ENCODE measurements at places on chromosomes 3 and 15.

DNA sequence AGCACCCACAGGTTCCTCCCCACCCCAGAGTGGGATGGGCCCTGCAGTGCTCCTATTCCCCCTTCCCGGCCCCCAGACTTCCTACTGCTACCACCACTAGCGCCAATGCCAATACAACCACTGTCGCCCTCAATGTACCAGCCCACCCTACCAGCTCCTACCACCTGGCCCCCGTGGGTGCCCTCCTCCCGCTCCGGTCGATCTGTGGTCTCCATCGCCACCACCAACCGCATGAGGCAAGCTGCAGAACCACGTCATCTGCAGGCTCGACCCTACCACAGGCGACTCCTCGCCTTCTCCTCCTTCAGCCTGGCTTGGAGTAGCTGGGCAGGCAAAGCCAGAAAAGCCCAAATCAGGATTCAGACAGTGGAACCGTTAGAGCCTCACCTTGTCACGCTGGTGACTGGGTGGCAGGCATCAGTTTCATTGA, 179.3 kb downstream of the POTEB3 start:
- no peak for DNase-seq

DNA sequence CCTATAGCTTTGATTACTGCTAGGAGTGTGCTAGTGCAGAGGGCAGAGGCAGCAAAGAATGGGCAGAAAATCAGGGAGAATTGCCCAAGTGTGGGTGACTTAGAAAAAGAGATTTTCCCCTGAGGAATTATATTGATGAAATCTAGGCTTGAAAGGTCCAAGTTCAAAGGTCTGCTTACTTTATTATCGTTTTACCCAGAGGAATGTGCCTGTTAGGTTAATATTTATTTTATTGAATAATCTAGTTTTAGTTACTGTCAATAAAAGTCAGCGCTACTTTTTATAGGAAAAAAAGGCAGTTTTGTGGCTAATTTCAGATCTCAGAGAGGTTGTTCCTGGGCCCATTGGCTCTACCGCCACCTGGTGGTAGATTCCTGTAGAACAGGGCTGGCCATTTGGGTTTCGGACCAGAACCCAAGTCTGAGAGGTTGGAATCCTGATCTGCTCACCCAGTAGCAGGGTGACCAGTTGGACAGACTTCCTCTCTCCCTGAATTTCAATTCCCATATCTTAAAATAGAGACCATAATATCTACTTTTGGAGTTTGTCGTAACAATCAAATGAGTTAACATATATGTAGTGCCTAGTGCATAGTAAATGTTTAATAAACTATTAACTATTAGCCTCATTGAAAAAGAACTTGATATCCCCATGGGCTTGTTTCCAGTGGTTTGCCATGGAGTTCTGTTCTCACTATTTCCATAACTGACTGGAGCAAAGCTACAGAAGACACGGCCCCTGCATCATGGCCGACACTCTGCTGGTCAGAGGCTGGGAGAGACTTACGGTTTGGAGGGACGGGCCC, 62.7 kb upstream of the ZNF148 start:
- peak; percentile 46 for DNase-seq

GRCh38 chr3:197353867-197354567, 55.6 kb upstream of the DLG1 start:
- no peak for DNase-seq

- DNase-seq = peak; percentile 21
Observed at GRCh38 chr3:40179016-40179415, 130.5 kb upstream of the EIF1B start.

DNA sequence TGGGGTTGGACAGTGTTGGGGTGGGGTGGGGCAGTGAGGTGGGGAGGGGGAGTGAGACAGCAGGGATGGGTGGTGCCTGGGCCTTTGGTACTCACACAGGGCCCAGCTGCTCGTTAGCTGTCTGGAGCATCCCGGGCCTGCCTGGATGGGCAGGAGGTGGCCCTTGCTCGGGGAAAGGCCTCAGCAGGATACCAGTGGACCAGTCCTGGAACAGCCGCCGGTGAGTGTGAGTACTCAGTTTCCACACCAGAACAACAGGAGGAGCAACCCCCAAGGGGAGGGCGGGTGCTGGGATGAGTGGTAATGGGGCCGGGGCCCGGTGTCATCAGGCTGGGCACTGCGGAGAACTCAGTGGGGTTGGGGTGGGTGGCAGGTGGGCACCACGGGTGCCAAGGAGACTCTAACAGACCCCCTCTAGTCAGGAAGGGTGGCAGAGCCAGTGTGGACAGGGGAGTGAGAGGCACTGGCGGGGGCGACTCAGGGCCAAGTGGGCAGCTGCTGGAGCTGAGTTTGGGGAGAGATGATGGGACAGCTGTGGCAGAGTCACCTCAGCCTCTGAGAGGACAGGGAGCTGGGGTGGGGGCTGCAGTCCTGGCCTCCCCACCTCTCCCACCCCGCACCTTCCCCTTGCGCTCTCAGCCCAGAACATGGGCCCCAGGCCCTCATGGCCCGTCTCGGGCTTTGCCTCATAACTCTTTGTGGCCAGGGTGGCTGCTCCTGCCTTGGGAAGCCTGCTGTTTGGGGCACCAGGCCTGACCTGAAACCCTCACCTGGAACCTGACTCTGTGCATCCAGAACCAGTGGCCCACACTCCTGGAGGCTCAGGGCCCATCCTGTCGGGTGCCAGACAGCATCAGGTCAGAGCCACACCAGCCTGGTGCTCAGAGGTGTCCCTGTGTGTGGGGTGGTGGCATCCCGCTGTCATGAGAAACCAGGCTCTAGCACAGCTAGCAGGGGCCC, 52.1 kb upstream of the PRR23E start:
- DNase-seq = no peak

DNA sequence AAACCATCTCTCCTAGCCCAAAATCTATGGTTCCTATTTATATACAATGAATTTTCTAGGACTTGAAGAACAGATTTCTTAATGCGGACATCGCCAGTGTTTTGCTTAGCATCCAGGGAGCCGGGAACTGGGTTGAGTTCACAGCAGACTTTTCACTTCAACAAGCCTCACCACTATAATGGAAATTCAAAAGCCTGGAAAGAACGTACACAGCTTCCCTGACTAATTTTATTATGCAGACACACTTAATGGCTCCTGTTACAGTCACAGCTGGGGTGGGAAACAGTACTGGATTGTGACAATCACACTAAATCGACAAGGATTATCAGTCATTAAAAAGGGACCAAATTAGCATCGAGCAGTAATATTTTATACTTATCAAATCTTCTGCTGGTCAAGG, 129.2 kb upstream of the BNIP2 start:
- DNase-seq = no peak

DNA sequence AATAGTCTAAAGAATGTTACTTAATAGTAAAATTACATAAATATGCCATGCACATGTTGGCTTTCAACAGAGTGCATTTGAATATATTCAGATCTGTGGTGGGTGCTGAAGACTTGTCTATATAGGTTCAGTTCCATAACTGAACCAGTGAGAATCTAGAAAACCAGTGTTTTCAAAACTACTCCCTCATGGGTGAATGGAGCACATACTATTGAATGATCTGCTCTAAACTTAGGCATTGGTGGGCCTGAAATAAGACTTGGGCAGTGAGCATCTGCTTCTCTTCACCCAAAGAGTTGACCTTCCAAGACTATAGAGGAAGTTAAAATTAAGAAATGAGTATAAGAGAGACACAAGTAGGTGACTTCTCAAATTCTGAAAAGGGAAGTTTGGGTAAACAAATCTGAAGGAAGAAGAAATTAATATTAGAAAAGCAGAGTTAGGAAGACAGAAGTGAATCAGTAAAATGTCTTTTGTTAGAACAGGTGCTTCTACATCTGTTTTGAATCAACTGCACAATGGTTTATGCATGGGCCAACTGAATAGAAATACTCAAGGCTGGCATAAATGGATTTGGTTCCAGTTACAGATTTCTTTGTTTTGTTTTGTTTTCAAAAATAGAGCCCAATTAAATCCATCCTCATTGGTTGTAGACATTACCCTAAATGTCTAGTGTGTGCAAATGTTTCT, 19.3 kb downstream of the ALCAM start:
- no peak for DNase-seq

DNA sequence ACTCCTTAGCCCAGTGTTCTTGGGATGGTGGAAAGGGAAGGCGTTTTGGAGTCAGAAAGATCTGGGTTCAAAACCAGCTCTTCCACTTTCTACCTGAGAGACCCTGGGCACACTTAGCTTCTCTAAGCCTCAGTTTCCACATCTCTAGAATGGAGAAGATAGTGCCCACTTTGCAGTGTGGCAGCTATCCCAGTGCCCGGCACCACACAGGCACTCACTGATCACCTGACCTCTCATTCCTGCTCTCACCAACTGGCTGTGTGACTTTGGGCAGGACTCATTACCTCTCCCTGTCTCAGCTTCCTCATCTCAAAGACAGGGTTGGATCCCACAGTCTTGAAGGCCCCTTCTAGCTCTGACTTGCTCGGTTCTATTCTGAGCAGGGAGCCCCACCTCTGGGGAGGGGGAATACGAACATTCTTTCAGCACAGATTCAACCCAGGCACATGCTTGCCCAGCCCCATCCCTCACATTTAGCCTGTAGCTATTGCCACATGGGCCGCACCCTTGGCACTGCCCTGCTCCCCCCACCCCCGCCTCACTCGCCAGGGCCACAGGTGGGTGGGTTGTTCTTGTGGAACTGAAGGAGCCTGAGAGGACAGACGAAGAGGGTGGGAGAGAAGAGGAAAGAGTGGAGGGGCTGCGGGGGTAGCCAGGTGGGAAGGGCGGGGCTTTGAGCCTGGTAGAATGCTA, 39.2 kb downstream of the EPHB3 start:
- DNase-seq = no peak

DNA sequence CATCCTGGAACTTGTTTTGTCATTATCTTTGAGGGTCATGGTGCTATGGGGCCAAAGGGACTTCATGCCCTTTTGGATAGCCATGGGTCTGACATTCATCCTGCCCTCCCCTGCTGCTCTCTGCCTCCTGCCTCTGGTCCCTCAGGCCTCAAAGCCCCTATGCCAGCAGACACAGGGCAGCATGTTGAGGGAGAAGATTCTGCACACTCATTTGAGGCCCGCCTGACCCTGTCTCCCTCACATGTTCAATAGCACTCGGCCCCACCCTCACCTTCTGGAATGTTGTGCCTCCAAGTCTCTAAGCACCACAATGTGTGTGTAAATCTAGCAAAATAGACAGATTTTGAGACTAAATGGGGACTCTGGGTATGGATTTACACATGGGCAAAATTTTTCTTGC, 178.7 kb upstream of the ANKRD28 start:
- no peak for DNase-seq

- no peak for DNase-seq
Observed at GRCh38 chr3:128987302-128988100, 6.4 kb downstream of the CFAP92 start.

DNA sequence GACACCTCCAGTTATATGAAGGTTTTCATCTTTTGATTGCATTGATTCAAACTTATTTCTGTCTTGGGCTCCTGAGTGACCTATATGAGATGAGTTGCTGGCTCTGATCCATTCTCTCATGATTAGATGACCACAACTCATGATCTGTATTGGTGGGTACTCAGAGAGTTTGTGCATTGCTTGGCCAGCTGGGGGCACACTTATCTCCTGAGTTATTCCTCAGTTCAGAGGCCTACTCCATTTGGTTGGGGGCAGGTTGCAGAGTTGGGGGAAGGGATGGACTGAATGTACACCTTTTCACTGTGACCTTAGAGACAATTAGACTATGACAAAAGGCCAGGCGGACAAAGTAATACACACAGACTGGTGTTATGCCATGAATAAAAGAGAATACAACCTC, 166.2 kb upstream of the SEMA6D start:
- DNase-seq = no peak

DNA sequence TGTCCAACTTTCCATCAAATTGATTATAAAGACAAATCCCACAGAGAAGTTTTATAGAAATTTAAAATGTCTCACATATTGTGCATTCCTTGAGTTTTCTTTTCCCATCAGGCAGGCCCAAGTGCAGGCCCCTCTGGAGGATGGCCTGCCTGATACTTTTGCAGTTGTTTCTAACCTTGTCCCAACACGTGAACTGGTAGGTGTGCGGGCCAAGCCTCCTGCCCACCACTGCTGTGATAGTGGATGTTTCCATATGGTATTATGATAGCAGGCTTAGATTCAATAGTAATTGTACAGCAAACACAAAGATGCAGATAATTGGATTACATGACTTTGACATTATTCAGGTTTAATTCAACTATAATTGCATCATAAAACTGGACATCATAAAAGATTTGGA, 1.4 kb downstream of the P2RY12 start:
- no peak for DNase-seq

GRCh38 chr3:189588070-189588469, 43.1 kb upstream of the TP63 start:
- DNase-seq = no peak

GRCh38 chr15:88981244-88982215, 68.4 kb upstream of the MFGE8 start:
- DNase-seq = no peak

All from CD8-positive, alpha-beta memory T cell (primary cell).